ENCODE measurements at places on chromosomes 3 and 15.

DNA sequence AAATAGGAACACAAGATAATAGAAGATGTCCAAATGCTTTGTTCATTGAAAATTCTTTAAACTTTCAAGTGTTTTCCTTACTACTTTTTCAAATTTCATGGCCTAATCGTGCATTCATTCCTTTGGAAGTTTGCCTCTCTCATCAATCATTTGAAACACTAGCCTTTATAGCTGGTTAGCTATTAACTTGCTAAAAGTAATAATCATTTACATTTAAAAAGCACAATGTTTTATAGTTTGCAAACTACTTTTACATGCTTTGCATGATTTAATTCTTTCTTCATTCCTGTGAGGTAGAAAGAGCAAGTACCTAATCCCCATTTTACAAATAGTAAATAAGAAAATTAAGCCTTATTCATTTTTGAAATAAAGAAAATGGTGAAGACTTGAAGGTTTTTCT lies 137.4 kb upstream of the SLC7A14 start:
- no peak for DNase-seq

- no peak for DNase-seq
Measured at GRCh38 chr3:44208568-44208967, 33.1 kb upstream of the TOPAZ1 start.

GRCh38 chr3:3031326-3031725 lies 78.8 kb downstream of the IL5RA start:
- DNase-seq: no peak

- DNase-seq: no peak
Measured at GRCh38 chr3:19744047-19744446, 190.0 kb downstream of the EFHB start.

DNA sequence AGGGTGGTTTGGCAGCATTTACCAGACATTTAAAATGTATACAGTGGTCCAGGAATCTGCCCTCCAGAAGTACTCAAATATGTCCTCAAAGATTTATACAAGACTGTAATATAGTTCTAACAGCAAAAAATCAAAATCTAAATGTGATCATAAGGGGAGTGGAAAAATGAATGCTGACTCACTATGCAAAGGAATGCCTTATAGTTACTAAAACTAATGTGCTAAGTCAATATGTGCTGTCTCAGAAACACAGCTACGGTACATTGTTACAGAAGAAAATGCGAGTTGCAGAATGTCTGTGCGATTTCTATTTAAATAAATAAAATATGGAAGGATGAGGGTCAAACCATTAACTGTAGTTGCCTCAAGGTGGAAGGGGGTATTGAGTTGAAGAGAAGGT lies 230.1 kb upstream of the UBE2E1 start:
- no peak for DNase-seq

GRCh38 chr3:89973156-89973555 lies 865.7 kb downstream of the EPHA3 start:
- no peak for DNase-seq

DNA sequence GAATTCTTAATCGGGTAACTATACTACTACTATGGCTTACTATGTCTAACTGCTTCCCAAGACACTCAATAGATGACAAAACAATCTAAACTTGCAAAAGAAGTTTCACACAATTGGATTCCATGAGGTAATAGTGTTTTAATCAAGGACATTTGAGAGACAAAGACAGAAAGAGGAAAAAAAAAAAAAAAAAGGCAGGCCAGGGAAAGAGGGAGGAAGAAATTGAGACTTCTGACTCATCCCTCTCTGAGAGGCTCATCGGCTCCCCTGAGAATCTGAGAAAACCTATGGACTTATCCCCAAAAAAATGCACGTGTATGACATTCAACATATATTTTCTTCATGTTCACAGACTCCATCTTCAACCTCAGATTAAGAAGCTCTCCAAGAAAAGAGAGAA lies 61.0 kb downstream of the SCAPER start:
- DNase-seq: no peak

DNA sequence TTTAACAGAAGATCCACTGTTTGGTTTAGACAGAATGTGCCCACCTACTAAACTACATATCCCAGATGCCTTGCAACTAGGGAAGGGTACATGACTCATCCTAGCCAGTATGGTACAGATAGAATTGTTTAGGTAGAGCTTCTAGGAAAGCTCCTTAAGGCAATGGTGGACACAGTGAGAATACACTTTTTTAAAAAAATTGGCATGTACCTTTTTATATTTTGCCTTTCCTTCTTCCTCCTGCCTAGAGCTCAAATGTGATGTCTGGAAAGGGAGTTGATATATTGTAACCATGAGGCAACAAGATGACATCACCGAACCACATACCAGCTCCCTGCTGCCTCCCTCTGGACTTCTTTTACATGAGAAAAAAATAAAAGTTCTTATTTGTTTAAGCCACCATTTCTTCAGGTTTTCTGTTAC lies 14.4 kb upstream of the C3orf80 start:
- DNase-seq: no peak

GRCh38 chr3:105214590-105214989 lies 152.1 kb upstream of the ALCAM start:
- no peak for DNase-seq

DNA sequence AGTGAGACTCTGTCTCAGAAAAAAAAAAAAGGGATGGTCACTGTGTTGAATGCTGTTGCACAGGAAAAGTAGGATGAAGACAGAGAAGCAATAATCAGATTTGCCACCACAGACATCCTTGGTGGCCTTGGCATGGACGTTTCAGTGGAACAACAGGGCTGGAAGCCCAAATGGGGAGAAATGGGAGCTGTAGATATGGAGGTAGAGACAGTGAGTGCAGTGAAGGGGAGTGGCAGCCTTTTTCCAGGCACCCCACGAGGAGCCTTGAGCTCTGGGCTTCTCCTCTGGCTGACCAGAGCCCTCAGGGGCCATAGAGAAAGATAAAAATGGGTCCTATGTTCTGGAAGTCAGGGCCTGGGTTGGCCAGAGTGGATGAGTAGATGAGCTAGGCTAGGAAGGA lies 12.3 kb upstream of the DOCK3 start:
- no peak for DNase-seq
